ENCODE measurements at places on chromosomes 1 and 21. TPM values are rescaled to one million over a fixed set of nuclear protein-coding genes. Genes with fewer than 3 reads are reported as not detected.

The TMOD4 gene
- 3.7 TPM for total RNA-seq

GRCh38 chr1:76302711-76303339 lies 228.3 kb downstream of the ST6GALNAC3 start:
- no peak for DNase-seq

The KIF26B gene
- 0.16 TPM for total RNA-seq

The RGSL1 gene
- total RNA-seq = not detected

DNA sequence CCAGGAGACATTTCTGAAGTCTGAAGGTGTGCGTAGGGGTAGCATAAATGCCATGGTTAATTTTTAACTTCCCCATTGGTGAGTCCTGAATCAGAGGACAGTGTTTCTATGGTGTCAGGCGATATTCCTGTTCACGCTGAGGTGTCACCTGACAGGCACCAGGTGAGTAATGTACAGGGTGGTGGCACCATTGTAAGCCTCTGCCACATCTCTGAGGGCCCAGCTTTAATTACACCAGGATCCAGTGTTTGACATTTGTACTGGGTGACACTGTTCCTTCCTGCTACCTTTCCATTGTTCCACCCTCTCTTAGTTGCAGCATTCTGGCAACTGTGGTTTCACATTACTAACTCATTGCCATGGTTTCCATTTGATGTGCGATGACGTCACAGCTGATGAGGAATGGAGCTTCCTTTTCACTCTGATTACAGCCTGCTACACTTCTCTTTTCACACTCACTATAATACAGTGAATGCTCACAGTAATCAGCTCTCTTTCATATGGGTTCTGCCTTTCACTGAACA lies 40.6 kb upstream of the MARK1 start:
- no peak for DNase-seq

Data from CD8-positive, alpha-beta memory T cell (primary cell).